ENCODE measurements at places on chromosomes 12 and 14.

DNA sequence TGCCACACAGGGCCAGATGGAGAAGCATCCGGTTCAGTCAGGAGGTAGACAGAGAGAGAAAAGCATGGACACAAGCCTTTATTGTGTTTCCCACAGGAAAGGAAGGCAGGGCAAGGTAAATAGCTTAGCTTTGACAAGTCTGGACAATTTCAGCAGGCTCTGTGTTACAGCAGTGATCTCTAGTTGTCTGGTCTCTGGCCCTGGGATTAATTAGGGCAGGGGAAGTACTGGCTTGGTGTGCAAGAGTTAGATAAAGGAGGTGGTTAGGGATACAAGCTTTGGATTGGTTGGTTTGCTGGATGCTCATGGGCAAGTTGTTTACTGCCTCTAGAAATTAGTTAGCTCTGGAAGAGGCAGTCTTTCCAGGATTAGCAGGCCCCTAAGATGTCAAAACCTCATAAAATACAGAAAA is 15.1 kb upstream of the NGDN start:
- DNase-seq = no peak

DNA sequence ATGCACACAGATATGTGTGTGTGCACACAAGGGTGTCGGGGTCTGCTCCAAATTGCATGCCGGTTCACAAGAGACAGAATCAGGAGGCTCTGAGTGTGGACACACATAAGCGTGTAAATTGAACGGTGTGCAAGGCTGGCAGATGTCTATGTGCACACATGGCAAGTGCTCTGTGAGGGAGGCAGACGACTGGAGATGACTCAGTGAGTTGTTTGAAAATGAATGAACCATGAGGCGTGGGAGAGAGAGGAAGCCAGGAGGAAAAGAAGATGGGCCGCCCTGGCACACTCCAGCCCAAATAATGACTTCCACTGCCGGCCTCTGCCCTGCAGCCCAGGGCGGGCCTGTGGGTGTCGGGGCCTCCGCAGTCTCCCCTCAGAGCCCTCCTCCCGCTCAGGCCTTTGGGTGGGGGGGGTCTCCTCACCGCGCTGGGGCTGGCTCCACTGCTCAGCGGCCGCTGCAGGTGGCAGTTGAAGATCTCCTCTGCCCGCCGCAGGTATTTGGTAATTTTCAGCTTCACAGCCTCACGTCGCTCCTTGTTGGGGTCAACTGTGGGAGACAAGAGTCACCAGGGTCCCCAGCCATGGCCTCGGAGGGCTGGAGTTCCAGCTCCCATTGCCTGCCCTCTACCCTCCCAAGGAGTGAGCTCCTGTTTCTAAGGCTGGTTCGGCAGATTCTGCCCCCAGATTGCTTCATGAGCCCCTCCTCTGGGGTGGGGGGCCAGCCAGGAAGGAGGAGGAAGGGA is 3.5 kb downstream of the RPS6KL1 start:
- DNase-seq = no peak

DNA sequence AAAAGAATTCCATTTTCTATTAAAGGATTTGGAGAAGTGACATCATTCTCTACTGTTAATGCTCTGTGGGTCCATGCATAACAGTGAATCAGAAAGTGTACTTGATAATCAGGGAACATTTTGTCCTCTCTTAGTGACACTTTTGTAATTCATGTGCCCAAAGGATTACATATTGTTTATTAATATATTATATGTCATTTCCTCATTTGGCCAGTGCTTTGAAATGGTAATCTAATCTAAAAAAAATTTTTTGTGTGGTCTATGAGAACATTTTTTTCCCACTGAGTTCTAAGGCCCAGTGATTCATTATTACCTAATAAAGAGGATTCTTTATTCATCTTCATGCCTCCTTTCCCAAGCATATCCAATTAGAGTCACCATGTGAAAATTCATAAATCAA is 79.7 kb upstream of the MYF6 start:
- no peak for DNase-seq

GRCh38 chr12:125092872-125093680 is 27.8 kb downstream of the AACS start:
- DNase-seq = no peak

DNA sequence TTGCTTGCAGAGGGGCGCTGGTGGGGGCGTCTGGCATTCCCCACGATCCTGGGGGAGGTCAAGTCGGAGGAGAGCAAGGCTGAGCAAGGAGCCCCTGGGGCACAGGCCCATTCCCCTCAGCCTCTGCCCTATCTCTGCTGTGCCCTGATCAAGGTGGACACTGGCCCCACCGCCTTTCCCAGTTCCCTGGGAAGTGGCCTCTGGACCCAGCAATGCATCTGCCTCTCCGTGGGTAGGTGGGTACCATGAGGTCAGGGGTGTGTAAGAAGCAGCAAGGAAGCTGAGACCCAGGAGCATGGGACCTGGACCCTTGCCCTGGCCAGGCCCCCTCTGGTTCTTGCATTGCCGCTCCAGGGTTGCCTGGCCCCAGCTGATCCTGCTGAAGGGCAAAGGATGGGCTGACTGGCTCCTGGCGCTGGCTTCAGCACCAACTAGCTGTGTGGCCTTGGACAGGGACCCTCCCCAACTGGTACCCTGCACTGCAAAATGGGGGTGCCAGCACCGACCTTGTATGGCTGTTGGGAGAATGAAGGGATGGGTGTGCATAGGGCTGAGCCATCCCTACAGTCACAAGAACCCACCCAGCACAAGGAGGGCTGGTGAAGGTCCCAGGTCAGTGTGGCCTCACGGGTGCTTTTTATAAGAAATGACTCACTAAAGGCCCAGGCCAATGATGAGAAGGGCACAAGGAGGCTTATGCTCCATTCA is 19.6 kb downstream of the SLC25A29 start:
- DNase-seq = no peak

DNA sequence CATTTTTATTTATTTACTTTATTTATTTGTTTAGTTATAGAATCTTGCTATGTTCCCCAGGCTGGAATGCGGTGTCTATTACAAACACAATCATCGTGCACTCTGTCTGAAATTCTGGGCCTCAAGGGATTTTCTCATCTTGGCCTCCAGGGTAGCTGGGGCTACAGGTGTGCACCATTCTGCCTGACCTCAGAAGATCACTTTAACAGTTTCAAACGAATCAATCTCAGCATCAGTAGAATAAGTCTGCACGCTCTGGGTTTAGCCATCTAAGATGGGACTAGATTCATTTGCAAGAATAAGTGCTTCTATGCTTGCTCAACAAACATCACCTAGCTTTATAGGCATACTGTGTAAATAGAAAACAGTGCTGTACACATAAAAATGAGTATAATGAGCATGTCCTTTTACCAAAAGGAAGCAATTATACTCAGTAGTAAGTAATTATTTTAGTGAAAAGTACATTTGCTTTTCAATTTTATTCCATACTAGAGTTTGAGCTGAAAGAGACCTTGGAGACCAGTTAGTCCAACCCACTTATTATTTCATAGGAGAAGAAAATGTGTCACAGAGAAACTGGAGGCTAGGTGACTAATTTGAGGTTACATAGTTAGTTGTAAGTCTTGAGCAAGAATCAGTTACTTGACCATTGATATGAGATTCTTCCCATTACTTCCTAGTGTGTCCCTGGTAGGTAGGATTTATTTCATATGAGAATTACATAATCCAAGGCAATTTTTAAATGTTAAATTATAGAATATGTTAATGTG is 456.5 kb upstream of the LMO3 start:
- DNase-seq = no peak

DNA sequence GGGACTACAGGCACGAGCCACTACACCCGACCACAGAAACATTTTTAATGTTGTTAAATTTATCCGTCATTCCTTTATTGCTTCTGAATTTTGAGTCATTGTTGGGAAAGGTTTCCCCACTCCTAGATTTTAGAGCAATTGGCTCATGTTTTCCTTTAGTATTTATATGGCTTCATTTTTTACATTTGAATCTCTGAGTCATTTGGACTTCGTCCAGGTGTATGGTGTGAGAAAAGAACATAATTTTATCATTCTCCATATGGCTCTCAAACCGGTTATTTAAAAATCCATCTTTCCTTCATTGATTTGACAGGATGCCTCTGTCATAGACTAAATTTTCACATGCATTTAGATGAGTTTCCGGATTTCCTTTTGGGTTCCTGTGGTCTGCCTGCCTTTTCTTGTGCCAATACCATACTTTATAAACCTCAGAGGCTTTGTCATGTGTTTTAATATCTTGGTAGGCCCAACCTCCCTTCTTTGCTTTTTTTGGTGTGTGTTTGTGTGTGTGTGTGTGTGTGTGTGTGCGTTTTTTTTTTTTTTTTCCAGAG is 30.9 kb downstream of the LRTM2 start:
- no peak for DNase-seq

DNA sequence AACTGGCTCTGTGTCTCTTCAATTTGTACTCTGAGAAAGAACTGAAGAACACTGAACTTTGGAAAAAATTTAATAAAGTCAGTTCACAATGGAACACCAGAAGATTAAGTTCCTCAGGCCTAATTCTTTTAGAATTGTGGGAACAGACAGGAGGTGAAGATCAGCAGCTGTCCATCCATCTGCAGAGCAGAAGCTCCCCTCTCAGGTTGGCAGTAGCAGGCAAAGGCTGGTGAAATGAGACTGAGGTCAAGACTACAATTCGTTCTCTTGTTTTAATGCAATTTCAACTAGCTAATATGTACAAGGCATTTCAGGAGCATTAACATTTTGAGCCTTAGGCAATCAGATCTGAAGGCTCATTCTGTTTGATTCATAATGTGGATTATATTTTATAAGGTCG is 10.3 kb upstream of the TRHDE start:
- DNase-seq = no peak

- DNase-seq = no peak
These were observed 32.3 kb upstream of the INF2 start for GRCh38 chr14:104657101-104657524.

- DNase-seq = no peak
These were observed 357.3 kb upstream of the RGS6 start for GRCh38 chr14:71574976-71575375.

GRCh38 chr12:12323591-12323990 is 26.5 kb downstream of the MANSC1 start:
- DNase-seq = no peak

- no peak for DNase-seq
These were observed 65.0 kb downstream of the ITPK1 start for GRCh38 chr14:93050761-93051160.

GRCh38 chr14:22458737-22459136 is 130.3 kb downstream of the DAD1 start:
- no peak for DNase-seq

- no peak for DNase-seq
These were observed 3.9 kb downstream of the NKX2-1 start for GRCh38 chr14:36515896-36516718.

- DNase-seq = no peak
These were observed 49.9 kb downstream of the ZFYVE21 start for GRCh38 chr14:103765526-103765925.

DNA sequence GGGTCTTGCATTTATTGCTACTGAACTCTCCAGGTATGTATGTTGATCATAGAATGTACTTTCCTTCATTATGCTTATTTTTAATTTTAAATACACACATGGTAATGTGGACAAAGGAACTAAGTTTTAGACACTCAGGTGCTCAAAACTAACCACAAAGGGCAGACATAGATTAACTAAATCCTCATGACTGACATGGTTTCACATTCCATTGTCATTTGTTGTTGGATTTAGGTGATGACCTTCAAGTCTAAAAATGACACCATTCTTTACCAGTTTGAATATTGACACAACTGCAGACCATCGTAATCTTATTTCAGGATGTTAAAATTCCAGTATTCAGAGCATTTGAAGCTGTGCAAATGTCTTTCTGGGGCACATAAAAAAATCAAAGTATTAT is 128.4 kb downstream of the BBS10 start:
- no peak for DNase-seq

DNA sequence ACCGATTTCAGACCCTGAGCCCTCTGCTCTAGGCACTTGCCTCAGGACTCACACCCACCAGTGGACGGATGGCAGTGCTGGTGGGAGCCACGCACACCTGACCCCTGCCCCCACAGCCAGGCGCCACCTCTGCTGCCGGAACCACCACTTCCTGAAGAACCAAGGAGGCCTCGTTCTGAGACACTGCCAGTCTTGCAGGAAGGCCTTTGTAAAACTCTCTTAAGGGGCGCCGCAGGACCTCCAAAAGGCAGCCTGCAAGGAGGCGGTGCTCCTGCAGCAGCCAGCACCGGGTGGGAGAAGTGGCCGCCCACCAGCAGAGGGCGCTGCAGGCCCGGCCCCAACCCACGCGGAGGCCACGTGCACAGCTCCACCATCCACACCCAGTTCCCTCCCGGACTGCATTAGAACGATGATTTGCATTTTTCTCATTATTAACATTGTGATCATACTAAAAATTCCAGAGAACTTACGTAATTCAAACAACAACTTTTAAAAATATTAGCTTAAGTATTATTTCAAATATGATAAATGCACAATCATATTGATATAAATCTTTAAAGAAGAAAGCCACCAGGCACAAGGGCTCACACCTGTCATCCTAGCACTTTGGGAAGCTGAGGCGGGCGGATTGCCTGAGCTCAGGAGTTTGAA is 12.8 kb downstream of the STX2 start:
- DNase-seq = peak; percentile 65

DNA sequence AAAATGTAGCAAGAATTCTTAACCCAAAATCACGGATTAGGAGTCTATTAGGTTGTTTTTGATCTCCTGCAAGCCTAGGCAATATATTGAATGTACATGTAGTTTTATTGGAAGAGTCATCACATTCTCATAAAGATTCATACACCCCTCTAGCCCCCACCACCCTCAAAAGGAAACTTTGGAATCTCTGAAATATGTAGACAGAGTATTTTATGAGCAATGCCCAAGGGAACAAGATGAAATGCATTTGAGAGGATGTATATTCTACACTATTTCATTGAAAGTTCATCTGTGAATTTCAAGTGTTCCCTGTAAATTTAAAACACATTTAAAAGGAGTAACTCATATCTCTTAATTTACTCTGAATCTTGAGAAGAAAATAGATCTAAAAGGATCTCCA is 103.7 kb downstream of the SYT1 start:
- no peak for DNase-seq

- no peak for DNase-seq
These were observed 92.8 kb downstream of the SCN8A start for GRCh38 chr12:51683763-51684357.

DNA sequence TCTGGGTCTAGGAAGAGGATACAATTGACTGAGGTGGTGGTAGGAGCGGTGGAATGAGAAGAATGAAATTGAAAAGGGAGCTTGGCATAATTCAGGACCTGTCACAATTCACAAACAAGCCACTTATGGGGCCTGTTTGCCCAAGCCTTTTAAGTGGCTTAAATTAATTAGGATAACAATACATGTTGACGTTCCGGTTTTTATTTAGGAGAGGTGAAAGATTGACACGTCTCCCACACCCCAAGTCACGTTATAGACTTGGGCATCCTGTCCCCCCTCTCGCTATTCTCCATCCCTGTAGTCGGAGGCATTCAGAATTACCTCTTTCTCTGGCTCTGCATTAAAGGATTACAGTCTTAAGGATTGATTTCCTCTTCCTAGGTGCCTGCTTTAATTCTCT is 954 bp upstream of the CALCOCO1 start:
- DNase-seq = no peak

- no peak for DNase-seq
These were observed 352.6 kb downstream of the BCL11B start for GRCh38 chr14:98919434-98919833.

All from T-helper 17 cell (primary cell).